Neural progenitor cell (in vitro differentiated cells): ENCODE measurements at places on chromosomes 13 and 19. TPM values are rescaled to one million over a fixed set of nuclear protein-coding genes. Genes with fewer than 3 reads are reported as not detected.
A peak's percentile ranks its signal among the peaks of the same experiment; 100 is the strongest.

Gene ZNF223
- total RNA-seq, result 12.2 and 21.1 TPM in 2 replicates

Gene FBXW9
- total RNA-seq, result 4.0 and 21.4 TPM in 2 replicates

Gene DCT
- total RNA-seq, result 0.09 TPM in 1 of 2 replicates, not detected in the other

Gene PET100
- 22.0 and 30.3 TPM in 2 replicates for total RNA-seq

Gene CNN1
- total RNA-seq, result 7.0 and 7.2 TPM in 2 replicates

Gene EDDM13
- total RNA-seq, result not detected in 2 replicates

Gene SYCN
- total RNA-seq, result not detected in 2 replicates

Gene CD79A
- total RNA-seq, result 0.11 and 0.25 TPM in 2 replicates

Gene FLT3LG
- 0.24 and 0.96 TPM in 2 replicates for total RNA-seq

Gene LAIR1
- not detected in 2 replicates for total RNA-seq

DNA sequence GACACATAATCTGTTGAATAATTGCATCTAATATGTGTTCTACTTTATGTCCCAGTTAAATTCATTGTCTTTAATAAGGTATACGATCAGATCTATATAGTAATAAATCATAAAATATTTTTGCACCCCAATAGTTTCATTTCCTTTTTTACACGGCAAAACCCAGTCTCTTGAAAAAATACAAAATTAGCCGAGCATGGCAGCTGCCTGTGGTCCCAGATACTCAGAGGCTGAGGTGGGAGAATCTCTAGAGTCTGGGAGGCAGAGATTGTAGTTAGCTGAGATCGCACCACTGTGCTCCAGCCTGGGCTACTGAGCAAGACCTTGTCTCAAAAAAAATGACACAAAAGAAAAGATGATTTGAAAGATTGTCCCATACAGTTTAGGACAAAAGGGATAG is 52.3 kb upstream of the PARP4 start:
- no peak for DNase-seq

DNA sequence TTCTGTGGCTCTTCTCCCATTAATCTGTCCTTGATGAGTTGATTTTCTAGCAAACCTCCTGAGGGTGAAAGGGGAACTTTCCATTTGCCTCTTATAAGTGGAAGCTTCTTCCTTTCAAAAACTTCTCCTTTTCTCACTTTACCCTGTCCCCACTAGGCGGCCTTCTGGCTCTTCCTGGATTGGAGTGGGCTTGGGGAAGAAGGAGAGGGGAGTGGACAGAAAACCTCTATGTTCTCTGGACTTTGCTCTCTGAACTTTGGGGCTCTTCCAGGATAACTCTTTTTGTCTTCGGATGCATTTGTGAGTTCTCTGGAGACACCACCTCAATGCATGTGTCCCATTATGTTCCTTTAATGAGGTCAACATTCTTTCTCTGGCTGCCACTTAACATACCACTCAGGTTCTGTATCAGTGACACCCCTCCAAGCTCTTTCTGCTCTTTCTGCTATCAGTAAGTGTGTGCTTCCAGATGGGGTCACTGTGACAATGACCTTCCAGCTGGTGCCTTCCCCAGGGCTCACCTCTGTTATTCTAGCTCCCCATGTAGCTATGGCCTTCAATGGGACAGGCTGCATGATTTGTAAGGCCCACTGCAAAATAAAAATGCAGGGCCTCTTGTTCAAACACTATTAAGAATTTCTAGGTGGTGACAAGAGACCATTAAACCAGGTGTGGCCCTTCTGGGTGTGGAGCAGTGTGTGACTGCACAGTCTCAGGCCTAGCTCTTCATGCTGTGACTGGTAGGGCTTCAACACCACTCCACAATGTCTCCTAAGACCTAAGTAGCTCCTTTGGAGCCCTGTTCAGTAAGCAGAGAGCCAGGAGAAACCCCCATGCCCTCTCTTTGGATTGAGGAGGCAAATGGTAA is 389.2 kb downstream of the EFNB2 start:
- DNase-seq, result no peak

DNA sequence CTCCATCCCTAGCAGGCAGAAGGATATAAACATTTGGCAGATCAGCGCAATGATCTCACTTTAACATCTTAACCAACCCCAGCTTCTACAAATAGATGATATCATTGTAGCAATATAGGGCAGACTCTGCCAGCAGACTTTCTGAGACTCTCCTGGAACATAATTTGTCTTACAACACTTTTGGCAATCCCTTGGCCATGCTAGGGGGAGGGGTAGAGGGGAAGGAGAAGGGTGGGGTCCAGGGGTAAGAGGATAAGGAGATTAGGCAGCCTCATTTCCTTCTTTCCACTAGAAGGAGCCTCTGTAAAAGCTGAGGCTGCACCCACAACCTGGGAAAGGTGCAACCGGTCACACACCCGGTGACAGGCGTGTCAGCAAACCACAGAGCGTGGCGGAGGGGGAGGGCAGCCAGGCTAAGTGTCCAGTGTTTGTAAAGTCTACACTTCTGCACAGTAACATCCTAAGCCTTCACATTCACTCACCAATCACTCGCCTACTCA is 8.7 kb upstream of the UBAC2 start:
- peak; percentile 16 for DNase-seq

GRCh38 chr19:11061952-11062351 is 27.3 kb upstream of the LDLR start:
- DNase-seq, result no peak

GRCh38 chr13:112350300-112350699 is 25.9 kb upstream of the SPACA7 start:
- no peak for DNase-seq

GRCh38 chr19:6733338-6734095 is 3.9 kb downstream of the GPR108 start:
- DNase-seq, result no peak

DNA sequence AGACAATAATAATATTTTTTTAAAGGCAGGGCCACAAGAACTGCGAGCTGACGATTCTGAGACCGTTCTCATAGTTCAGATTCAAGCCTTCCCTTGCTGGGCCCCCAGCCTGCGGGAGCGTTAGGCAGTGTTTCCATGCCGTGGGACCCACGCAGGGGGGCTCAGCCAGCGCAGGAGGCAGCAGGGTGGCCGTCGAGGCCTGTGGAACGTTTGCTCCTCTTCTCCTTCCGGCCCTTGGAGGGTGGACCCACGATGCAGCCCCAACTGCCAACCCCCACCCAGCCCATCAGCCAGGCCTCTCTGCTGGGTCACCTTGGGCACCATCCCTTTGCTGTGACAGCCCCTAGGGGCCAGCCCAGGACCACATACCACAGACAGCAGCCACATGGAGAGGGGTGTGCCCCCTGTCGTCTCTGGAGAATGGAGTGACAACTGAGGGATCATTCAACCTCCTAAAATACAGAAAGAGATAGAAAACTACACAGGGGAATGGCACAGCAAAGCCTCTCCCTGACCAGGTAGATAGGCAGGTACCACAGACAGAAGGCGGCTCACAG is 46.8 kb downstream of the PDCD5 start:
- DNase-seq, result no peak

- no peak for DNase-seq
Measured at GRCh38 chr19:45878043-45878794, 7.7 kb downstream of the IRF2BP1 start.

GRCh38 chr19:31152906-31153305 is 196.3 kb downstream of the TSHZ3 start:
- DNase-seq, result no peak

- DNase-seq, result no peak
Measured at GRCh38 chr13:101394605-101395004, 21.7 kb downstream of the NALCN start.

- DNase-seq, result no peak
Measured at GRCh38 chr13:39955560-39955959, 300.1 kb downstream of the COG6 start.

DNA sequence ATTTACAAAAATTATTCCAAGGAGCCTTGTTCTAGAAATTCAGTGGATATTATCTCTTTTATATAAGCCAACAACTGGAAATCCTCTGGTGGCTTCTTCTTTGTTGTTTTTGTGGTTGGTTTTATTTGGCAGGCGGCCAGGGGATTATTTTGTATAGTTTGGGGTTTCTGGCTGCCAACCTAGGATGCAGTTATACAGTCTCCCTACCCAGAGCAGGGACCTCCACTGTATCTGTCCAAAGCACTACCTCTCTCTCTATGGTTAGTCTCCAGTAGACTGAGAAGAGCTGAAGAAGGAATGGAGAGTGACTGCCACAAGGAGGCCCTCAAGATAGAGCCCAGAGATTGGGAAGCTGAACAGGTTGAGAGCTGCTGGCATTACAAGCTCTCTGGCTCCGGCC is 80.2 kb downstream of the ZAR1L start:
- no peak for DNase-seq

DNA sequence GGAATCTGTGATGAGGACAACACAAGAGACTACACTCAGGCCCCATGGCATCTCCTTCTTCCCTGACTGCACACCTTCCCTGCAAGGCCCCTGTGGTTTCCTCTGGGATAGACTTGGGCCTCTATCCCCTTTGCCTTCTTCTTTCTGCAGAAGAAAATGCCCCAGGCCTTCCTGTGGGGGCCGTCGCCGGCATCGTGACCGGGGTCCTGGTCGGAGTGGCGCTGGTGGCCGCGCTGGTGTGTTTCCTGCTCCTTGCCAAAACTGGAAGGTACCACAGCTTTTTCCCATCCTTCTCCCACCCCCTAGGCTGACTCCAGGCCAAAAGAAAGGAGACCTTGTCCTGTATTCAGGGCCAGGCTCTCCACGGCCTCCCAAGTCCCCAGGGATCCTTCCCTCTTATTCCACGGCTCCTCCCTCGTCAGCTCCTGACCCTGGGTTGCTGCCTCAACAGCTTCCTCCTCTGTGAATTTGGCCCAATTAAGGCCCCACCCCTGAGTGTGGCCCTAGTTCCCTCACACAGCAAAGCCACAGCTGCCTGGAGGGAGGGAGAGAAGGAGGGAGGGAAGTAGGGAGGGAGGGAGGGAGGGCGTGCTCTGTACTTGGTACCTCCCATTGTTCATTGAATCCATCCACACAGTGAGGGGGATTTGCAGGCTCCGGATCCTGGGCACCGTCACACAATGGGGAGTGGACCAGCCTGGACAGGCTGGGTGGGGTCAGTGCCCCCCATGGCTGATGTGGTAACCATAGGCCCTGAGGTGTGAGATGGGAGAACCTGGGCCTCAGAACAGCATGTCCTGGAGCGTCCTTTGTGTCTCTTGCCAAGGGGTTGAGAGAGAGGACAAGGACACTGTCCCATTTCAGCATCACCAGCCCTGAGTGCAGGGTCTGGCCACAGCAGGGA is 12.5 kb downstream of the CEACAM3 start:
- DNase-seq, result no peak

DNA sequence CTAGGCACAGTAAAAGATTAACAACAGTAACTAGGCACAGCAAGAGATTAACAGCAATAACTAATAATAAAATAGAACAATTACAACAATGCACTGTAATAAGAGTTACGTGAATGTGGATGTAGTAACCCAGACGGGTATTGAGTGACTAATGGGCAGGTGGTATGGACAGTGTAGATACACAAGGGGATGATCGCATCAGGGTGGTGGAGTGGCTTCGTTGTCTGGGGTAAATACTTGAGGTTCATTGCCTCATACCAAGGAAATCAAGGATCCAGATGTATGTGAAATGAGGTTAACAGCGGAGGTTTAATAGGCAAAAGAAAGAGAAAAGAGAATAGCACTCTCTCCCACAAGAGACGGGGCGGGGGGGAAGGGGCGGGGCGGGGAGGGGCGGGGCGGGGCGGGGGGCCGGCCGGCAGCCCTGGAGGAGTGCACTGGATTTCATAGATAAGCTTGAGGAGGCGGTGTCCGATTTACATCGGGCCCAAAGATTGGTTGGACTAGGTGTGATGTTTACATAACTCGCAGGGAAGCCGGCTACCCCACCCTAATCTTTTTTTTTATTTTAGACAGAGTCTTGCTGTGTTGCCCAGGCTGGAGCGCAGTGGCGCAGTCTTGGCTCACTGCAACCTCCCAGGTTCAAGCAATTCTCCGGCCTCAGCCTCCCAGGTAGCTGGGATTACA is 106.3 kb downstream of the KCTD15 start:
- DNase-seq, result no peak

DNA sequence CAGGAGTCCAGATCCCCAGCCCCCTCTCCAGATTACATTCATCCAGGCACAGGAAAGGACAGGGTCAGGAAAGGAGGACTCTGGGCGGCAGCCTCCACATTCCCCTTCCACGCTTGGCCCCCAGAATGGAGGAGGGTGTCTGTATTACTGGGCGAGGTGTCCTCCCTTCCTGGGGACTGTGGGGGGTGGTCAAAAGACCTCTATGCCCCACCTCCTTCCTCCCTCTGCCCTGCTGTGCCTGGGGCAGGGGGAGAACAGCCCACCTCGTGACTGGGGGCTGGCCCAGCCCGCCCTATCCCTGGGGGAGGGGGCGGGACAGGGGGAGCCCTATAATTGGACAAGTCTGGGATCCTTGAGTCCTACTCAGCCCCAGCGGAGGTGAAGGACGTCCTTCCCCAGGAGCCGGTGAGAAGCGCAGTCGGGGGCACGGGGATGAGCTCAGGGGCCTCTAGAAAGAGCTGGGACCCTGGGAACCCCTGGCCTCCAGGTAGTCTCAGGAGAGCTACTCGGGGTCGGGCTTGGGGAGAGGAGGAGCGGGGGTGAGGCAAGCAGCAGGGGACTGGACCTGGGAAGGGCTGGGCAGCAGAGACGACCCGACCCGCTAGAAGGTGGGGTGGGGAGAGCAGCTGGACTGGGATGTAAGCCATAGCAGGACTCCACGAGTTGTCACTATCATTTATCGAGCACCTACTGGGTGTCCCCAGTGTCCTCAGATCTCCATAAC is at the start of gene APOE:
TSS of gene APOE (plus strand) at position 360 of the 724 bp plus-strand sequence. CDS start 829 bp downstream, outside the sequence.
- DNase-seq, result peak; percentile 67

DNA sequence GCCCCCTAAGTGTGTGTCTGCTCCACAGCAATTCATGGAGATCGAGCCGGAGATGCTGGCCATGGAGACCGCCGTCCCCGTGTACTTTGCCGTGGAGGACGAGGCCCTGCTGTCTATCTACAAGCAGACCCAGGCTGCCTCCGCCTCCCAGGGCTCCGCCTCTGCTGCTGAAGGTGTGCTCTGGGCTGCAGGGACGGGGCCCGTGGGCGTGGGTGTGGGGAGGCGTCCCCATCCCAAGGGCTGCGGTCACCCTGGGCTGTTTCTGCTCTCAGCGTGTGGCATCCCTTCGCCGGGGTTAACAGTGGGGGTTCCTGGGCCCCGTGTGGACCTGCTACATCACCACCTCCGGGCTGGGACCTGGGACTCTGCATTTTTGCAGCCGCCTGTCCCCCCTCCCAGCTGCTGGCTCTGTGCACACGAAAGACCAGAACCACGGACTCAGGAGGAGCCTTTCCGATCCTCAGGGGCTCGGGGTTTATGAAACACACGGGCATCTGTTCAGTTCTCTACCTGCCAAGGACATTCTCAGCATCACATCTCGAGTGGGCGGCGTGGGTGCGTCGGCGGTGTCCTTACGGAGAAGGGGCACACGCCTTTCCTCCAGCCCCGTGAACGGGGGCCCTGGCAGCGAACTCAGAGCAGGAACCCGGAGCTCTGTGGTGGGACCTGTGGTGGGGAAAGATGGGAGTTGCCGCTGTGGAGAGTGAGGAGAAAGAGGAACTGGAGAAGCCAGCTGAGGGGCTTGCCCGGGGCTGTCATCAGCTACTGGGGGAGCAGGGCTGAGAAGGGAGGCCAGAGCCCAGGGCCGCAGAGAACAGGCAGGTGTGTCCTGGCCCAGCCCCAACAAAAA is 7.8 kb downstream of the NCLN start:
- DNase-seq, result no peak

- DNase-seq, result no peak
Measured at GRCh38 chr19:33624586-33624985, 2.8 kb downstream of the CHST8 start.
